RWPE2 (cell line): ENCODE measurements at places on chromosomes 7 and 10.

DNA sequence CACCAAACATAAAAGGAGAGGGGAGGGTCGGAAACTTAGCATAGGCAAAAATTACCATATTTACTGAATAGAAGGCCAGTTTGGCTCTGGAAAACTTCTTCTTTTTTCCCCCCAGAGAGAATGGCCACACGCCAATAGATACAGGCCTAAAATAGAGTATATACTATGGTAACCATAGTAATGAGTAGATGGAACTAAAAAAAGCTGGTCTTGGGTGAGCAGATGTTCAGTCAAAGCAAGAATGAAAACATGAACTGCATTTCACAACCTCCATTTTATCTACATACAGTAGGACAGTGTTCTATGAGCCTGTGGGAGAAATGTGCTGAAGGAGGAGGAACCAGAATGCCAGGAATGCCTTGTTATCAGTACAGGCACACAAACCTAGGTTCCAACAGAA, 141.7 kb upstream of the SEMA3A start:
- no peak for DNase-seq

DNA sequence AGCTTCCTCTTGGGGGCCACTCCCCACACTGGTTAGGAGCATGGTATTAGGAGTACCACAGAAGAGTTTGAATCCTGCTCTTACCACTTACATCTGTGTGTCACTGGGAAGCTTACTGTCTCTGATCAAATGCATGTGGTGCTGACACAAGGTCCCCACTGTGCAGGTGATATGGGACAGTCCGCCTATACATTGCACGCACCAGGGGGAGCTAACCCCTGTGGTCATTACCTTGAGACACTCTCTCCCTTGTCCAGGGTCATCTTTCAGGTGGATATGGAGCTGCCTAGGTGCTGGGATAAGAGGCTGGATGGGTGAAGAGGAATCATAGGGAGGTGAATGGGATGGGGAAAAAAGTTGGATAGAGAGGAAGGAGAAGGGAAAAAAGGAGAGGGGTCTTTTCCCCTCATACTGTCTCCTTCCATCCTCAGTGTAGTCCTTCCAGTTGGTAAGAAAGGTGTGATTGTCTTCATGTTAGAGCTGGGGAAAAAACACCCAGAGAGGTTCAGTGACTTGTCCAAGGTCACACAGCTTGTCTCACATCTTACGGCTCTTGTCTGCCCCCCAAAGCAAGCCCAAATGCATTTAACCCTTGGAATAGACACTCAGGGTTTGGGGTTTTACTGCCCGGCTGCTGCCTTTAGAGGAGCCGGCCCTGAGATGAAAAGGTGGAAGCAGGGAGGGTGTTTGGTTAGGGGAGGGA, 125.9 kb downstream of the CDH23 start:
- no peak for DNase-seq

DNA sequence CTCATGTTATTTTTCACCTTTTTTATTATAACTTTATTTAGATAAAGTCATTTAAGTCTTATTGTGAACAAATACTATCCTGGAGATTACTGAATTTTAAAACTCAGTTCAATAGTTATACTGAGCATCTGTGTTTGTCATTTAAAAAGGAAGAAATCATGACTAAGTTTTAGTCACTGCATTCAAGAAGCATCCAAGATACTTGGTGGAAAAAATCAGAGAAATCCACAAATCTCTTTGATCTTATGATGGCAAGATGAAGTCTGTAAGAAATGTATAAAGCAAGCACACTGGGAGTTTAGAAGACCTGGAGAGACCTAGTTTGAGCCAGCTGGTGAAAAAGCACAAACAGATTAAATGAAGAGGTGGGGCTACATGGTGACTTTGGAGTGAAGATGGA, 529.8 kb upstream of the IGFBP3 start:
- DNase-seq, result no peak

DNA sequence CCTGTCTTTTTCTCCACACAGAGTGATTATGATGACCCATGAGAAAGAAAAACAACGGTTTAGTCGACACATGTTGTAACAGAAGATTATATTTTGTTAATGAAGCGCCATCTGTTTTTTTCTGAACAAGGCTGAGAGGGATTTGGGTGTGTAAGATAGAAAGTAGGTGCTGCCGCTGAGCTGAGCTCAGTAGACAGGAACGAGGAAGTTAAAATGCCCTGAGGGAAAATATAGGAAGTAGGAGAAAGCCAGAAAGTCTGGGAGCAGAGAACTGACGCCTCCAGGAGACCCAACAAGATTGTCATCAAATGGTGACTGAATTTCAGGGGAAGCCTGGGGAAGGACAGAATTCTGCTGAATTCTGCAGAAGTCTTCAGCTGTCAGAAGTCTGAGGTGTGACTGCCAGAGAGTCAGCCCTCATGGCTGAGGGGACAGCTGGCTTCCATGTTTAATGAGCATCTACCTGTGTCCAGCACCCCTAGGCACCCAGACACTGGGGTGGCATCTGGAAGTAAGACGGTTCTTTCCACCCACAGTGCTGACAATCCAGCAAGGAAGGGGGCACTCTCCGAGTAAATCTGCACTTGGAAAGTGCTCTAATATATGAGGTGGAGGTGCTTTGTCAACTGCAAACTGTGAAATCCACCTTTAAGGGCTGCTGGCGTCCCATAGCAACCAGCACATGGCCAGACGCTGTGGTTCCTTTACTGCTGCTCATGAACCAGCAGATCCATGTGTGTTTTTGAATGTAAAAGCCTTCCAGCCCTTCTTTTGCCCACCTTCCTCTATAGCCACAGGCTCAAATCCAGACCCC, 12.5 kb upstream of the TSPAN15 start:
- no peak for DNase-seq

GRCh38 chr7:143507094-143507518, 29.4 kb downstream of the TAS2R41 start:
- no peak for DNase-seq

- no peak for DNase-seq
Measured at GRCh38 chr10:129372172-129372571, 94.9 kb upstream of the MGMT start.

GRCh38 chr7:104133238-104133637, 74.6 kb downstream of the ORC5 start:
- no peak for DNase-seq

- DNase-seq, result peak; percentile 38
Measured at GRCh38 chr7:75995996-75996395, 1.6 kb upstream of the TMEM120A start.

- no peak for DNase-seq
Measured at GRCh38 chr7:26860361-26860760, 4.0 kb downstream of the SKAP2 start.

- DNase-seq, result no peak
Measured at GRCh38 chr10:21363731-21364104, 161.8 kb downstream of the SKIDA1 start.

DNA sequence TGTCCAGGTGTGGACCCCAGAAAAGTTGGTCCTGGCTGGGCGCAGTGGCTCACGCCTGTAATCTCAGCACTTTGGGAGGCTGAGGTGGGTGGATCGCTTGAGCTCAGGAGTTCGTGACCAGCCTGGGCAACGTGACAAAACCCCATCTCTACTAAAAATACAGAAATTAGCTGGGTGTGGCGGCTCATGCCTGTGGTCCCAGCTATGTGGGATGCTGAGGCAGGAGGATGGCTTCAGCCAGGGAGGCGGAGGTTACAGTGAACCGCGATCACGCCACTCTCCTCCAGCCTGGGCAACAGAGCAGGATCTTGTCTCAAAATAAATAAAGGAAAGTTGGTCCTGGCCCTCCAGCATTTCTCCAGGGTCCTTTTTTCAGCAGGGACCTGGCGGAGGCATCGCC, 1.4 kb downstream of the NUDT1 start:
- no peak for DNase-seq

- DNase-seq, result no peak
Measured at GRCh38 chr10:33112831-33113455, 154.9 kb upstream of the ITGB1 start.

DNA sequence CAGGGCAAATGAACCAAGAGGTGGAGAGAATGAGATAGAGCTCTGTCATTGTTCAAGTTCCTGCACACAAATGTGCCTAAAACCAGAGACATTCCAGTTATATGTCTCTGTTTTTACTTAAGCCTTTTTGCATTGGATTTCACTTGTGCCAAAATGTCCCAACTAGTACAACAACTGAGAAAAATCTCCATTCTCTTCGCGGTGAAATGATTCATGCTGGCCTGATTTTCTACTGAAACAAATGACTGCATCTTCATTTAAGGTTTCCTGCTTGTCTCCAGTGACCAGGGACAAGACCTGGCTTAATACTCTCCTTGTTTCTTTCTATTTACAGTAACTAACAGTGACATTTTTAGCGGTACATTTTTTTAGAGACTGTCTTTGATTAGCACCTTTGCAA, 714.9 kb downstream of the KCNMA1 start:
- DNase-seq, result no peak

DNA sequence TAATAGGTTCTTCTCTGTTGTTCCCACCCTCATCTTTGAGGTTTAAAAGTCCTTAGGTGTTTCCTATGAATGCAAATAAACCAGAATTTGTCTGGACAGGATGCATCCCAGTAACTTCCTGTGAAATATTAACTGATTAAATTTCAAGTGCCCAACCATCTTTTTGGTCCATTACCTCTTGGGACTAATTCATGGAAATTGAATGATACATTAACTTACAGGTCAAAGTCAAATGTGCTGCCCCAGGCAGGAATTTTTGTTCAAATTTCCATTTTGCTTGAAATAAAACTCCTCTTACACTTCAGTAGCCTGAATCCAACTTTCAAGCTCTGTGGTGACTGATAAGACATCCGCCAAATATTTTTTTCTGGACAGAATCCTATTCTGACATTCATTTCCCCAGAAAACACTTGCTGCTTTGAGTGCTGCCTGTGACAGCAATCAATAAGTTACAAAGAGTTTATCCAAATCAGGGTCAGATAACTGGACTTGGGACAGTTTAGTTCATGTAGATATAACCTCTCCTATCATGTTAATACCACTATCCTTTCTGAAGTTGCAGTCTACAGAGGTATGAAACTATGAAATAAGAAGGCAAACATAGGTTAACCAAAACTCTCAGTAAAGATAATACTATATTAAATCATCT, 383.5 kb downstream of the POM121L12 start:
- no peak for DNase-seq

DNA sequence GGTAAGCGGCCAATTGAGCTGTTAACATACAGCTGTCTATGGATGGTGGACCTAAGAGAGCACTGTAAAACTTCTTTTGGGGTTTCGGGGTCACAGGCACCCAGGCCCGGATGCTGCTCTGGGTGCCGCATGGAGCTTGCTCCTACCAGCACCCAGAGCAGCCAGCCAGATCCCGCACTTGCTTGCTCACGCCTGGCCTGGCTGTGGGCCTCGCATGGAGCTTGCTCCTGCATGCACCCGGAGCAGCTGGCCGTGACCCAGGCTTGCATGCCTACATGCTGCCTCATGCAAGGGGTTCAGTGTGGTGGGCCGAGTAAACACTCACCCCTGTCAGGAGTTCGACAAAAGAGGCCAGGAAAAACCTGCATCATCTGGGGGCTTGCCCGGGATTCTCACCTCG, 896.9 kb downstream of the SORCS1 start:
- DNase-seq, result no peak

DNA sequence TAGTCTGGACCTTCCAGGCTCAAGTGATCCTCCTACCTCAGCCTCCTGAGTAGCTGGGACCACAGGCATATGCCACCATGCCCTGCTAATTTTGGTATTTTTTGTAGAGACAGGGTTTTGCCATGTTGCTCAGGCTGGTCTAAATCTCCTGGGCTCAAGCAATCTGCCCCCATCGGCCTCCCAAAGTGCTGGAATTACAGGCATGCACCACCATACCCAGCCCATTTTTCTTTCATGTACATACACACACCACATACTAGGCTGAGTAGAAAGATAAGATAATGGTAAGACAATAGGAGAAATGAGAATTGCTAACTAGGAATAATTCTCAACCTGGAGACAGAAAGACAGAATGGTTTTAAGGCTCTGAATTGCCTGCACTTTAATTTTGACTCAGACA, 83.8 kb downstream of the CPEB3 start:
- DNase-seq, result no peak

GRCh38 chr7:460374-461116, 59.1 kb downstream of the PDGFA start:
- DNase-seq, result peak; percentile 44

DNA sequence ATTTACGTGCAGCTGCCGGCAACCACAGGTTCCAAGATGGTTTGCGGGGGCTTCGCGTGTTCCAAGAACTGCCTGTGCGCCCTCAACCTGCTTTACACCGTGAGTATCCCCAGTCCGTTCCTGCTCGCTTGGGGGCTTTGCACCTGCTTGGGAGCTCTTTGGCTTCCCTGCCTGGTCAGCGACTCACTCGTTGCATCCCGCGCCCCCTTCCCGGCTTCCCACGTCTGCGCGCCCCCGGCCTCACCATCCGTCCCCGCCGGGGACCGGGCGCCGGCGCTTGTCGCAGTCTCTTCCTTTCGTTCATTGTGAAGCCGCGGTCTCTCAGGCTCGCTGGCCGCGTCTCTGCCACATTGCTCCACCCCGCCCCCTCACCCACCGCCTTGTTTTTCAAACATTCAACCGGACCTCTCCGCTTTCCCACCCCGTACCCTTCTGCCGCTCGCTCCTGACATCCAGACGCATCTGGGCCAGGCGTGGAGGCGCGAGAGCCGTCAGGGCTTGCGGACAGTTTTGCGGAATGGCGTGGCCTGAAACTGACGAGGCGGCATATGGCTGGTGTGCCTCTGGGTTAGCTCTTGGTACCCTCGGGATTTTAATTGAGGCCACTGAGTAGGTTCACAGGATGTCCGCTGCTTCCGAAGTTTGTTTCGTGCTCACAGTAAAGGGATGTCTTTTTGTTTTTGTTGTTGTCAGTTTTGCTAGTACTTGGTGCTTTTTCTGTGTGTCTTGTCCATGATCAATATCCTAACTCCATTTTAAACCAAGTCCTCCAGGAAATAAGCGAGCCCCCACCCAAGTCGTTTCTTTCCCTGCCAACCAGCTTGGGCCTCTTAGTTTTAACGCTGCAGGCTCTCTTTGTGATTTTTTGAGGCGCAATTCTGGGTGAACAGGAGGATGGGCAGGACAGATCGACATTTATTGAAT, 639 bp downstream of the TSPAN13 start:
- DNase-seq, result peak; percentile 61

- no peak for DNase-seq
Measured at GRCh38 chr7:81140775-81141174, 221.9 kb upstream of the SEMA3C start.

DNA sequence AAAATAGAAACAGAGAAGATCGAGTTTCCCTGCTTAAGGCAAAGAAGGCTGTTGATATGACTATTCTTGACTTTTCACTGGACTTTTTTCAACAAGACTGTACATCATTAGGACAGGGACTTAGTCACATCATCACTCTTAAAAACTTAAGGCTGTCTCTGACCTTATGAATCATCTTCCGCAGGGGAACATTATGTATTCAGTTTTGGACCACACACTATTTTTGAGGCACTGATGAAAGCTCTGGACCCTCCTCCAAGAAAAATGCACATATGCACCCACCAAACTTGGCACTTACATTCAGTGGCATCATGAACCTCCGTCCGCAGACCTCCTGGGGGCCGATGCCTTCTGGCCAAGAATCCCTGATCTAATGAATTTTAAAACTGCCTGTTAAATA, 96.4 kb downstream of the CALD1 start:
- no peak for DNase-seq
